ENCODE measurements at places on chromosomes 7 and 10.

- no peak for DNase-seq
Observed at GRCh38 chr10:64115908-64116643, 594.9 kb downstream of the REEP3 start.

DNA sequence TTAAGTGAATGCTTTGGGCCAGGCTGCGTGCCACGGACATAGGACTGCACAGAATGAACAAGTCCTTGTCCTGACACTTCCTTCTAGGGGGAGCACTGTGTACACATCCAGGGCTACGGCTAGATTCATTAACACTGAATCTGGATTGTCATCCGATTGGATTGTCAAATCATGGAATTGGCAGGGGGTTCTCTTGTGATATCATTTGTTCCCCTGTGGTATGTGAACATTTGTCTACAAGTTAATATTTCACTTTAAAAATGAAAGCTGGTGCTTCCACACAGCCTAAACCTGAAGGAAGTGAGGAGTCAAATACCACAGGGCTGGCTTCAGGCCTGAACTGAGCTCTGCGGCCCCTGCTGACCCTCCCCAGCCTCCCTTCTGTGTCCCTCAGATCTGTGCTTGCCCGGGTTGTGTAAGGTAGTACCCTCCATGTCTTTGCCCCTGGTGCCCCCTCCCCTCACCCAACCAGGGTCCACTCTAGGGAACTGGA, 75.6 kb downstream of the SNX10 start:
- DNase-seq: no peak

- DNase-seq: no peak
Observed at GRCh38 chr10:68628576-68629127, 68.5 kb downstream of the TET1 start.

GRCh38 chr7:135993950-135994349, 16.8 kb upstream of the MTPN start:
- no peak for DNase-seq

- peak; percentile 2 for DNase-seq
Observed at GRCh38 chr7:127504715-127505114, 80.7 kb downstream of the GCC1 start.

GRCh38 chr10:14560791-14561765, 213.6 kb downstream of the FAM107B start:
- DNase-seq: no peak

GRCh38 chr10:4075443-4075842, 290.4 kb upstream of the KLF6 start:
- DNase-seq: no peak

DNA sequence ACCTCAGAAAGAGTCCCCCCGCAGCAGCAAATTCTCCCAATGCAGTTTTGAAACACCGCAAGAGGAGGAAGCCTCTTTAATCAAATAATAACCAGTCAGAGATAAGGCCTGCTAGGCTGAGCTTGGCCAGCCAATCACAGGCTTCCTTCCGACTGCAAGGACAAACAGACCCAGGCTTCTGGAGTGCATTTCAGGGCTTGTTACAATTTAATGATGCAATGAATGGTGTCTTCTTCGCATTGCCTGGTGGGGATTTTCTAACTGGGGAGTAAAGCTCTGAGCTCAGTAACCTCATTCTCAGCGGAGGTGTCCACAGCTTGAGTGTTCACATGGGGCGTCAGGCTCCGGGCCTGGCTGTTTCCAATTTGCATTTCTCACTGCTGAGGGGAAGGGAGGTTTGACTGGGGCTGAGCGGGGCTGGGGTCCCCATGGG, 31.8 kb upstream of the GPAM start:
- DNase-seq: no peak

DNA sequence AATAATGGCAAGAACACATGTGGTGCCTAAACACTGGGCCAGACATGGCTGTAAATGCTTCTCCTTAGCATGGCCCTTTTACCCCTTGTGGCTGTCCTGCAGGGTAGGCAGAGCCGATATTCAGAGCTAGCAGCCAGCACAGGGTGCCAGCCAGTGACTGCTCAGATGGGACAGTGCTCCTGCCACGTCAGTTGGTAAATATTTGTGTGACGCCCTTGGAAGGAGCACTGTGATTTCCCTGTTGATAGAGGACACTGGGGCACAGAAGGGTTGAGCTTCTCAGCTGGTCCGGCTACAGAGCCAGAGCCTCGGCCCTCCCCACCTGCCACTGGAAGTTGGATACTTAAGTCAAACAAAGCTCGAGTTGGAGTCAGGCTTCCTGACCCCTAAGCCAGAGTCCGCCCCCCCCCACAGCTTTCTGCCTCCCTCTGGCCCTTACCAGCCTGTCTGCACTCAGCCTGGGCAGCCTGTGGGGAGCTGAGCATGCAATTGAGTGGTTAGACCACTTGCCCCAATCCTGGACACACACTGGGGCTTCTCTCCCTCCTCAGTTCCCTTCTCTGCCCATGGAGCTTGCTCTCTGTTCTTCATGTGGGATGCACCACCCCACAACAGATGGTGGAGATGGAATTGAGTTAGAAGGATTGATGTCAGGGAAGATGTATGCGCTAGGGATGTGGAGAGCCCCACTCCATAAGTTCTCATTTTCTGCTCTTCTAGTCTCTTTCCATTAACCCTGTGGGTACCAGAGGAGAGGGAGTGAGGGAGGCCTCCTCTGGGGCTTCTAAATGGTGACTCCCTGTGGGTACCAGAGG, 350.8 kb downstream of the PLXNA4 start:
- no peak for DNase-seq

DNA sequence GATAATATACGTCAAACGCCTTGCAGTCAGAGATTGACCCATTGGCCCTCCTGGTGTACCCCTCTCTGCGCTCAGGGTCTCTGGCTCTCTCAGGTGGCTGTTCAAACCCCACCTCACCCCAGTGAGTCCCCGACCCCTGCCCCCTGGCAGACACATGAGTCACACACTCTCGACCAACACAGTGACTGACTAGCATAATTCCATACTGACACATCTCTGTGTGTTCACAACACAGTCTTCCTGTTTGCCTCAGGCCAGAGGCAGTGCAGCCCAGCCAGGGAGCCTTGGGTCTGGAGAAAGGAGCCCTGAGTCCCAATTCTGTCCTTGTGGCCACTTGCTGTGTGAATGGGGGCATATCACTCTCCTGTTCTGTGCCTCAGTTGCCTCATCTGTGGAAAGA, 40.1 kb downstream of the PALD1 start:
- DNase-seq: no peak

DNA sequence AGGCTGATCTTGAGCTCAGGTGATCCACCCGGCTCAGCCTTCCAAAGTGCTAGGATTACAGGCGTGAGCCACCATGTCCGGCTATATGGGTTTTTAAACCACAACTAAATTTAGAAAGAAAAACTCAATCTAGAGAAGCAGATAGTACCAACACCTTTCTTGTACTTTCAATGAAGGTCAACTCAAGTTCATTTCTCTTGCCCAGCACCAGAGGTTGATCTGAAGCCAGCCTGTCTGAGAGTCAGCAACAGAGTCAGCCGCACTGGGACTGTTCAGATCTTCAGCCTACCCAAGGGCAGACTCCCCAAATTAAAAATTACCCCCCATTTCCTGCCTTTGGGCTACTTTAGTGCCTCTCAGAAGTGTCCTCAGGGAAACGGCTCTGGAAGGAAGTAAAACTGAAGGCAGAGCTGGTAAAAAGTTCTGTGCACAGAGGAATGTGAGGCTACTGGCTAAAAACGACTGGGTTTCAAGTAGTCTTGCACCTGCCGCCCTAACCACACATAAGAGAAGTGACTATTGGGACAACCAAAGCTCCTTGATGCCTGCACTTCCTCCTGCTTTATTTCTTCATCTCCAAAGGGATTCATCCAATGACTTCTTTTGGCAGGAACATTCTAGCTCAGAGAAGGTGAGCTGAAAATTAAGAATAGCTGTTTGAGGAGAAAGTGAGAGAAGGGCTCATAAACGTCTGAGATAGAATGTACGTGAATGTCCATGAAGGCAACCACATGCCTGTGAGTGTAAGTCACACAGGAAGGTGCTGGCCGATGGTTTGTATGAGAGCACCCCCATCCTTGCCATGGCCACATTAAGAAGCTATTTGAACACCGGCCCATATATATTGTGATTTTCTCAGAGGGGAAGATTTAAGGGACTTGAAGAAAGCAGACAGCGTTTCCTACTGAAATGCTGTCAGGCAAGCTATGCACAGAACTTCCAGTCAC, 142.4 kb upstream of the PRR15 start:
- DNase-seq: no peak

- DNase-seq: no peak
Observed at GRCh38 chr7:16978358-16979244, 96.8 kb upstream of the AGR3 start.

DNA sequence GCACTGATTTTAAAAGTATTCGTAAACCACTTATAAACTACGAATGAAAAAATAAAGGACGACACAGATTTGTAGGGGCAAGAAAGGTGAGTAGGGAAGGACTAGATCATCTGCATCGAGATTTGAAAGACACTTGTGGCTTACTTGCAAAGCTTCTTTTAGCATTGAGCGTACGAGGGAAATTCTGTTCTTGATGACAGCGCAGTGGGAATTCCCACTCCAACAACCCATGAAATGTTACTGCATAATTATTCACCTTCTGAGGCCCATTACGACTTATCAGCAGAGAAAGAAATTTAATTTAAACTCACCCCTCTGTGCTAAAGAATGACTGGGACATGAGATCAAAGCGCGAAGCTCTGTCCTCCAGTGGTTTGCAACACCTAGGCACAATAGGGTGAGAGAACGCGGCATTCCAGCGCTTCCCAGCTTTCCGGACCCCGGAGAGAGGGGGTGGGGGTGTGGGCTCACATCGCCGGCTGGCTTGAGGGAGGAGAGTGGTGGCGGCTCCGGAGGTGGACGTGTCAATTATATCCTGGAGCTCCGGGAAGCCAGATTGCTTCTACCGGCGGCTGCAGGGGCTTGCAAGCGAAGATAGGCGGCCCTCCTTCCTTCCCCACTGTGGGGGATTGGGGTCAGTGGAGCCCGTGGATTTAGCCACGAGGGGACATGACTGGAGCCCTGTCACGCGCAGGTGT, 10.3 kb downstream of the SP8 start:
- no peak for DNase-seq

- no peak for DNase-seq
Observed at GRCh38 chr10:131925716-131926115, 24.9 kb downstream of the PPP2R2D start.

DNA sequence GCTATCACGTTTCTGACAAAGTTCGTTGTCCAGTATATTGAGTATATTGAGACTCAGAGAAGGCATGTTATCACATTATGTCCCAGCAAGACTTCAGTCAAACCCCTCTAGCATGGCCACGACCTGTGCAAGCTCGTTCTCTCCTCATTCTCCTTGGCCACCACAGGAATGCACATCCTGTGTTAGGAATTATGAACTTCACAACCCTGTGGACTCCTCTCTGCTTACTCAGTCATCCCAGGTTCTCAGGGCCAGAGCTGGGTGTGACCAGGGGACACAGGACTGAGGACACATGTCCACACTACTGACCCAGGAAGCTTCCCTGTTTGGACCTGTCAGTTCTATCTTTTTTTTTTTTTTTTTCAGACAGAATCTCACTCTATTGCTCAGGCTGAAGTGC, 4.4 kb downstream of the SH2D4B start:
- DNase-seq: no peak

GRCh38 chr10:76881477-76882220, 756.0 kb downstream of the KCNMA1 start:
- no peak for DNase-seq

GRCh38 chr10:47421057-47421952, 37.2 kb upstream of the ZNF488 start:
- DNase-seq: no peak

- no peak for DNase-seq
Observed at GRCh38 chr10:86374664-86375063, 8.1 kb upstream of the GRID1 start.

DNA sequence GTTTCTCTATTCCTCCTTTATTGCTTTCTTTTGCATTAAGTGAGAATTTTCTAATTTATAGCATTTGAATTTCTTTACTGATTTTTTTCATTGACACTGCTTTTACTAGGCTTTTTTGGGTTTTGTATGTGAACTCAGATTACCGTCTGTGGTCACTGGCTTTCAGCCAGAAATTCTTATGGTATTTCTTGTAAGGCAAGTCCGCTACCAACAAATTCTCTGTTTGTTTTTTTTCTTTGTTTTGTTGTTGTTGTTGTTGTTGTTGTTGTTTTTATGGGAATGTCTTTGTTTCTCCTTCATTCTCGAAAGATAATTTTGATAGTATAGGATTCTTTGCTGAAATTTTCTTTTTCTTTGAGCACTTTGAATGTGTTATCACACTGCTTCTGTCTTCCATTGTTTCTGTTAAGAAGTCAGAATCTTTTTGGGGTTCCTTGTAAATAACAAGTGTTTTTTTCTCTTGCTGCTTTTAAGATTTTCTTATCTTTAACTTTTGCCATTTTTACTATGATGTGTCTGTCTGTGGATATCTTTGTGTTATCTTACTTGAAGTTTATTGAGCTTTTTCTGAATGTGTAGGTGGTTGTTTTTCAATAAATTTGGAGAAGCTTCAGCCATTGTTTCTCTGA, 7.2 kb downstream of the NET1 start:
- DNase-seq: no peak

DNA sequence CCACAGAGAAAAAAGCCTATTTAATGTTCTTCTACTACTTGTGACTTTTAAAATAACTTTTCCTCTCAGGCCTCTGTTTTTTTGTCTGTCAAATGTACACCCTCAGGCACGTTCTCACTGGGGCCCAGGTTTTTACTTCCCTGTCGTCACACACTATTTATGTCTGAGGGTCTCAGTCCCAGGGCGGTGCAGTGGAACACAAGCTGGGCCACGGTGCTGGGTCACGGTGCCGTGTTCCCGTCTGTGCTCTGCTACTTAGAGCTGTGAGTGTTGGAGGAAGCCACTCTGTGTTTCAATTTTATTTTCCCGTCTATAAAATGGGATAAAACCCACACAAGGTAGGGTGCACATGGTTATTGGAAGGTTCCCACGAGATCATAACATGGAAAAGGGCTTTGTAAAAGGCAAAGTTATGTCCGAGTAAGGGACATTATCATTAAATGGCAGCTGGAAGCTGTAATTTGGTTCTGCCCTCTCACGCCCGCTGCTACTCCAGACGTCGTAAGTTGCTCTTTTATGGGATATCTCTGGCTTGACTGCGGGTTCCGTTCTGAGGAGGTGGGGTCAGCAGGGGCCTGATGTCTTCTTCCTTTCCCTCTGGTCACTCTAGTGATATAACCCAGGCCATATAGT, 25.2 kb downstream of the ZNF775 start:
- DNase-seq: no peak

GRCh38 chr7:108178398-108178797, 48.2 kb upstream of the LAMB4 start:
- DNase-seq: no peak

DNA sequence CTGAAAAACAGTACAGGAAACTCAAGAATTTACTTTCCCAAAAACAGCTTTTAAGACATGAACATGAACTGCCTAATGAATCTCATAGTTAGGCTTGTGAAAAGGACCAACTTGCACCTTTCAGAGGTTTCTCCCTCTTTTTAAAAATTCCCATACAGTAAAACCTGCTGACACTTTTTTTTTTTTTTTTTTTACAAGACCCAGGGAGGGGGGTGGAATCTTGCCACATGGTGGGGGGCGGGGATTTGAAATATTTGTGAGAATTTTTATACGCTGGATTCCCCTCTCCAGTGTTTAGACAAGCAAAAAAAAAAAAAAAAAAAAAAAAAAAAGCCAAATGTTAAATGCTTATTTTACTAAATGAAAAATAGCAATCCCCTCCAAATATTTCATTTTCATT, 57.4 kb downstream of the HIBADH start:
- no peak for DNase-seq

GRCh38 chr7:139548302-139549028, 25.0 kb downstream of the CLEC2L start:
- DNase-seq: no peak
